ENCODE measurements at places on chromosomes 16 and 17.
A peak's percentile ranks its signal among the peaks of the same experiment; 100 is the strongest.

DNA sequence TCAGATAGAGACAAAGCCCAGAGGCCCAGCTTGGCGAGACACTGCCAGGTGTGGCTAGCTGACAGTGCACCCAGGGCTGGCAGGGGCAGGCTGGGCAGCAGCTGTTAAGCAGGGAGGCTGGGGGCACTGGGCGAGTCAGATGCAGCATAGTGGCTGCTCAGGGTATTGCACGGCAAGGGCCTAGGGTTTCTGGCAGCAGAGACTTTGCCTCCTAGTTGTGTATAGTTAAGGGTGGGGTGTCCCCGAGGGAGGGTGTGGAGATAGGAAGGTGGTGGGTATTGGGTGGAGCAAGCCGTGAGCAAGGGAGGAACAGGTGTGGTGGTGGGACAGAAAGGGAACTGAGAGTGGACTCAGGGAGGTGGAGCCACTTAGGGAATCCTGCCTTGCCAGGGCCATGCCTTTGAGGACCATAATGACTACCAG is 66.0 kb downstream of the SMPD3 start:
- DNase-seq: no peak

- no peak for DNase-seq
These were observed 87.5 kb downstream of the ASIC2 start for GRCh38 chr17:33205552-33205951.

DNA sequence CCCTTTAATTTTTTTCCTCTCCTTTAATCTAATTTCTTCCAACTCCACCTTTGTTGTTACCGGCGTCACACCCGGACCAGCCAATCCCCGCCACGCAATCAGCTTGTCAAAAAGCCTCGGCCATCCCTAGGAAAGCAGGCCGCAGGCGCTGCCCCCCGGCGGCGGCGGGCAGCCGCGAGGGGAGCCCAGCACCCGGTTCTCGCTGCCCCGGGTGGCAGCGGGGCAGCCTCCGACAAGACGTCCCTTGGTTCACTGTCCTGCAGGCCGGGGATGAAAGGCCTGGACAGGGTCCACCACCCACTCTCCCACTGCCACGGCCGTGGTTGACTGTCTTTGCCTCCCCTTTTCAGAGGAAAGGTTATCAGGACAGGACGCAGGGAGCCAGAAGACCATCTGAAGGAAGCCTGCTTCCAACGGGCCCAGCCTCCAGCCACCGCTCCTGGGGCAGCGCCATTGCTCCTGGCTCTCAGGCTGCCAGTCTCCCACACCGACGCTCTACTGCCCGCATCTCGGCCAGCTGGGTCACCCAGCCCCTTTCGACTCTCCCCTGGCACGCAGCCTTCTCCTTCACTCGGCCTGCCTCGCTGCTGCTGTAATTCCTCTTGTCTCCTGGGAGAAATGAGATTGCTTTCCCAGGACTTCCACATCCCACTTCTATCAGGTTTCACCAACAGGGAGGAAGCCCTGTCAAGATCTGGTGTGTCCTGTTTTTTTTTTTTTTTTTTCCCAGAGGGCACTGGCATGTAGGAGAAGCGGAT is 2.8 kb upstream of the UBTF start:
- DNase-seq: peak; percentile 58

- no peak for DNase-seq
These were observed 66.0 kb downstream of the RAP1GAP2 start for GRCh38 chr17:2862197-2862596.

DNA sequence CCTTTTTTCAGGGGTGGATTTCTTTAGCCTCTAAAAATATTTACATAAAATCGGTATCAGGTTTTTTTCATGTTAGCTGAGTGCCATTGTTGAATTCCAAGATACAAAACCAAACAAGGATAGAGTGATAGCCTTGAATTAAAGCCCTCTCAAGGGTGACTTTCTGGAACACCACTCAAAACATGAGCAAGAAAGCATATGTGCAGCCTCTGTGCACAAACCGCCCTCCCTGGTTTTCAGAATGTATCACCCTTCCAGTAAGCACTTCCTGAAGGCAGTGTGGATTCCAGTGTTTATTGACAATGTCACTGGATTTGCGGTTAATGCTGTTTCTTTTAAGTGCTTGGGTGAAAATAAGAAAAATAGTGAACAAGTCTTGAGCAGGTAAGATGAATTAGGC is 597.7 kb downstream of the TMEM114 start:
- no peak for DNase-seq

DNA sequence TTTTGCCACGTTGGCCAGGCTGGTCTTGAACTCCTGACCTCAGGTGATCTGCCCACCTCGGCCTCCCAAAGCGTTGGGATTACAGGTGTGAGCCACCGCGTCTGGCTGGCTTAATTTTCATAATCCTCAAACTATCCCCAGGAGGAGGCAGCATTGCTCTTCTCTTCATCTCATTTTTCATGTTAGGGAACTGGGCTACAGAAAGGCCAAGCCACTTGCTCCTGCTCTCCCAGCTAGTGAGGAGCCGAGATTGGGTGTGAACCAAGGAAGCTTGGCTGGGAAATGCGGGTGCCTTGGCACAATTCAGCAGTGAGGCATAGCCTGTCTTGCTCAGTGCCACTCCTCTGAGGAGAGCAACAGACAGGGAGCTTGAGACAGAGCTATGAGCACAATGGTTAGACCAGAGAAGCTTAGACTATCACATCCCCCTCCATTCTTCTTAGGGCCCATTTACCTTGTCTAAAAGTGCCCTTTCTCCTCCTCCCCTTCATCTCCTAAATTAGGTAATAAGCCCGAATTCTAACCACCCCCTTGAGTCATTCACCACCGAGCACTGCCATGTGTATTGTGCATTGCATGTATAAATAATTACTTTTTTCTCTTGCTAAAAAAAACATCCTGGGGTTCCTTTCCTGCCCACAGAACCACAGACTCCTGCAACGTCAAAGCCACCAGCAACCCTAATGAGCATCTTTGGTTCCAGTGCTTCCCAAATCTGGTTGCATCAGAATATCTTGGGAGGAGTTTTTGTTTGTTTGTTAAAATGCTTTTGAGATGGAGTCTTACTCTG is 20.0 kb upstream of the KIF19 start:
- DNase-seq: no peak

- DNase-seq: no peak
These were observed 33.7 kb downstream of the SRCIN1 start for GRCh38 chr17:38571833-38572668.

DNA sequence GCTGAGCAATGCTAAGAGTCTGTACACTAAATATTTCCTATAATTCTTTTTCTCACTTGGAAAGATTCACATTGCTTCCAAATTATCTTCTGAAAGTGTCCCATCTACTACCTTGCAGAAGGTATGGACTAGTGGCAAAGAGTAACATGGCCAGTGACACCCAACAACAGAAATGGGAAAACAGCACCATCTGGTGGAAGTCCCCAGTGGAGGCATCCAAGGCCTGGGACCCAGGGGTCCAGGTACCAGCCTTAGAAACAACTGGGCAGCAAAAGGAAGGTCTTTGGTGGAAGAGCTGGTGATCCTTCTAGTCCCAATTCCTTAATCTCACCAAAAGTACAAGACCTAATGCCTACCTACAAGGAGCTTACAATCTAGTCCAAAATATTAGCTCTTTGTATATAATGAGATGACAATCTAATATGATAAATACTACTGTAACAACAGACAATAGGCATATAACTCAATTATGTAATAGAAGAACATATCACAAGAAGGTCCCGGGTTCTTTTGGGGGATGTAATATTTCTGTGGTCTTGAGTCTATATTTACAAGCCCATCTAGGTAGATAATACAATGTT is 55.3 kb downstream of the SKAP1 start:
- peak; percentile 5 for DNase-seq

- DNase-seq: no peak
These were observed 461.6 kb upstream of the CDH11 start for GRCh38 chr16:65583498-65583897.

DNA sequence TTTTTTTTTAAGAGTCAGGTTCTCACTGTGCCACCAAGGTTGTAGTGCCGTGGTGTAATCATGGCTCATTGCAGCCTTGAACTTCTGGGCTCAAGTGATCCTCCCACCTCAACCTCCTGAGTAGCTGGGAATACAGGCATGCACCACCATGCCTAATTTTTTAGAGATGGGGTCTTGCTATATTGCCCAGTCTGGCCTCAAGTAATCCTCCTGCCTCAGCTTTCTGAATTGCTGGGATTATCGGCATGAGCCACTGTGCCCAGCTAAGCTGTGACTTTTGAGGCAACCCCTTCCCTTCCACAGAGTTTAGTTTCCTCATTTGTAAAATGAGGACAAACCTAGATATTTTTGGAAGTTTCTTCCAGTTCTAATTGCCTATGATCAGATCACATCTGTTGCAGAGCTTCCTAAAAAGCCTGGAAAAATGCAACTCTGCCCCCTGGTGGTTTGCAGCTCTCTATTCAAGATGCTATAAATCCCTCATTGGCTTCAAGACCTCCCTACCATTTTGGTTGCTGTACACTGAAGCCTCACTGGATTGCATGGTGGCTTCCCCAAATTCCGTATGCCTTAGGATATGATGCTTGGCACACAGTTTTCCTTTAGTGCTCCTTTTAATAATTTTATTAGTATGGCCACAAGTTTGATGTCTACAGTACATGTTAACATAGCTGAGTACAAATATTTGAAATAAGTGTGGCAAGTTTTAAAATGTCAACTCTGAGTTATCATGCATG is 19.3 kb downstream of the GDE1 start:
- peak; percentile 60 for DNase-seq

DNA sequence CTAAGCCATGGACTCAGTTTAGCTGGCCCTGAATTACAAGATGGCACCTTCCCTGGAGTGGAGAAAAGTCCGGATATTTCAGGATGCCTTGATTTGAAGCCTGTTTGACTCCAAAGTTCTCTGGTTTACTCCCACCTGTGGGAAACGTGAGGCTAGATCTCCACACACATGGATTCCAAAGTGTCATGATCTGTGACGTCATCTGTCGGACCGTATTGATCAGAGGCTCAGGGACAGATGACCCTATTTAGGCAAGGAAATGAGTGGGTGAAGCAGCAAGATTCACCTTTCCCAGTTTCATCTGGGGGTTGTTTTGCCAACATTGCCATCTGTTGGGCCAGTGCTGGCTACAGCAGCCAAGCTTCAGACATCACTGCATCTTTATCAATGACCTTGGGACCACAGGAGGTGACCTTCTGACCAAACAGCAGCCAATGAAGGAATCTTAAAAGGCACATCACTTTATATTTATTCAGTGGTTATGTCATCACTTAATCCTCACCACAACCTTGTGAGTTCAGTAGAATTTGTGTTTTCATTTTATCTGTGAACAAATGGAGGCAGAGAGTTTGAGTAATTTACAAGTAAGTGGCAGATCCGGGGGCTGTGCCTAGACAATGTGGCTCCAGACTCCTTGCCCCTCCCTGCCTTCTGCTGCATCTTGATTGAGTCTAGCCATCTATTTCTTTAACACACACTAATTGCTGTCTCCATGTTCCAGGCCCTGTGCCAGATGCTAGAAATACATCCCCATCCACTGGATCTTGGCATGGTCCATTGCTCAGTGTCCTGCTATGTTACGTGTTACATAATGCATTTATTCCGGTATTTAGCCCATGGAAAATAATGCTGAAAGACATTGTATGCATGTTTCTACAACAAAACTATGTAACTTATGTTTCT is 1.5 kb upstream of the CDH13 start:
- no peak for DNase-seq

DNA sequence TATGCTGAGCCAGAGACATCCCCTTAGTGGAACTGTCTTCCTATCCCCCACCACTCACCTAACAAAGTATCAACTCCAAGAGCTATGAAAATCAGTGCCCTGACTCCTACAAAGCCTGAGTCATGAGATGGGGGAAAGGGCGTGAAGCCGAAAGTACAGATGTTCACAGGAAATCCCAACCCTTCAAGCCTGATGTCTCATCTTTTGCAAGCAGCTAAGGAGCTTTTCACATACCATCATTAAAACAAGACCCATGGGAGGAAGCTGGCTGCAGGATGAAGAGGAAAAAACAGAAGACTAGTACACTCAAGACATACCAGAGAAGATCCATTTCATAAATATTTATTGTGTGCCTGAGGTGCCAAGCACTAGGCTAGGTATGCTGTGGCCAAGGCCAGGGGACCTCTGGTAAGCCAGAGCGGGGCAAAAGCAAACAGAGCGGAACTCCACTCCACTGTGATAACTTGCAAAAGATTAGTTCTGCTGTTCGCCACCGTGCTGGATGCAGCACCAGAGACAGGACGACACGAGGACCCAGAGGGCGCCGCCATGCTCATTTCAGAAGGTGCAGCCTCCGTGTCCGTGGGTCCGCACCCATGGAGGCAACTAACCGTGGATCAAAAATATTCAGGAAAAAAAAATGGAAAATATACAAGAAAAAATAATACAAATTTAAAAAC is 4.5 kb upstream of the MNT start:
- peak; percentile 25 for DNase-seq

DNA sequence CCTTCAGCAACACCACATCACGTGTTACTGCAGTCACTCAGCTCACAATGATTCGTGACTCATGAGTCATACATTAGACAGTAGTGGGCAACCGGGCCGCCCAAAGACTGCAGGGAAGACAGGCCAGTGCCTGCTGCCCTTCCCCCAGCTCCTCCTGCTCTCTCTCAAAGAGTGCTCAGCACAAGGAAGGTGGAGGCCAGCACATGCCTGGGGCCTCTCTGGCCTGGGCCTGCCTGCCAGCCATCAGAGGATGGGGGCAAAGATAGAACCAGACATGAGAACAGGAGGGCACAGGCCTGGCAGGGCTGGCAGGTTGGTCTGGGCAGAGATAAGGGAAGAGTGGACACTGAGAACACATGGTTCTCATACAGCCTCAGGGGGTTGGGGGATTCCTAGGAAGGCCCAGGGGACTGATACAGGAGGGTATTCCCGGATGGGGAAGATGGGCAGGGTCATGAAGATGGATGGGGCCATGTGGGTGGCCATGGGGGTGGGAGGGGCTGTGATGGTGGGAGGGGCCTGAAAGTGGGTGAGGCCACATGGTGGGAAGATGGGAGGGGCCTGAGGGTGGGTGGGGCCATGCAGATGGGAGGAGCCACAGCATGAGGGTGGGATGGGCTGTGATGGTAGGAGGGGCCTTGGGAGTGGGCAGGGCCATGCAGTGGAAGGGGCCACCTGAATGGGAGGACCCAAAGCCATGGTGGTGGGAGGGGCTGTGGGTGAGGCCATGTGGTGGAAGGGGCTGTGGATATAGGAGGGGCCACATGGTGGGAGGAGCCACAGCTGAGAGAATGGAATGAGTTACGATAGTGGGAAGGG is 29.0 kb downstream of the KATNB1 start:
- peak; percentile 36 for DNase-seq

DNA sequence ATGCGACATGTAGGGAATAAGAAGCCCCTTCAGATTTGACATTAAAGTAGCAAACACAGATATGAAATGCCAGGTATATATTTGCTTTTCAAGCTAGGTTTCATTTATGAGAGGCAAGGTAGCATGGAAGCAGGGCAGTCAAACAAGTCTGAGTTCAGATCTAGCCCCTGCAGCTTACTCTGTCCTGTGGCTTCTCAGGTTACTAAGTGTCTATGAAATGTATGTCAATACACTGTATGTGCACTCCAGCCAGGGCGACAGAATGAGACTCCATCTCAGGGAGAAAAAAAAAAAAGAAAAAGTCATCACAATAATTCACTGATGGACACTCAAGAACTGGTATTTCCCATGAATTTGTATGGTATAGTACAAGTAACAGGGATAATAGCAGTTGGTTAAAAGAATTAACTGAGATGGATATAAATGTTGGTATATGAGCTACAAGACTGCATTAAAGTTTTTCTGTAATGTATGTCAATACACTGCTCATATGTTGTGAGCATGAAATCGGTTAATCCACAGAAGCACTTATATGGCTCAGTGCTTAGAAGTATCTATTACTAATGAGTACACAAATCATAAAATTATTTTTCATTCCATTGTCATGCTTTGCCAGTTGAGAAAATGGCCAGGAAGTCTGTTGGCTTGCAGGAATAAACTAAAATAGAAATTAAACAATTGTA is 2.9 kb upstream of the WSB1 start:
- no peak for DNase-seq
